Fibroblast of lung (primary cell): ENCODE measurements at places on chromosomes 1 and 21. TPM values are rescaled to one million over a fixed set of nuclear protein-coding genes. Genes with fewer than 3 reads are reported as not detected.
A peak's percentile ranks its signal among the peaks of the same experiment; 100 is the strongest.

DNA sequence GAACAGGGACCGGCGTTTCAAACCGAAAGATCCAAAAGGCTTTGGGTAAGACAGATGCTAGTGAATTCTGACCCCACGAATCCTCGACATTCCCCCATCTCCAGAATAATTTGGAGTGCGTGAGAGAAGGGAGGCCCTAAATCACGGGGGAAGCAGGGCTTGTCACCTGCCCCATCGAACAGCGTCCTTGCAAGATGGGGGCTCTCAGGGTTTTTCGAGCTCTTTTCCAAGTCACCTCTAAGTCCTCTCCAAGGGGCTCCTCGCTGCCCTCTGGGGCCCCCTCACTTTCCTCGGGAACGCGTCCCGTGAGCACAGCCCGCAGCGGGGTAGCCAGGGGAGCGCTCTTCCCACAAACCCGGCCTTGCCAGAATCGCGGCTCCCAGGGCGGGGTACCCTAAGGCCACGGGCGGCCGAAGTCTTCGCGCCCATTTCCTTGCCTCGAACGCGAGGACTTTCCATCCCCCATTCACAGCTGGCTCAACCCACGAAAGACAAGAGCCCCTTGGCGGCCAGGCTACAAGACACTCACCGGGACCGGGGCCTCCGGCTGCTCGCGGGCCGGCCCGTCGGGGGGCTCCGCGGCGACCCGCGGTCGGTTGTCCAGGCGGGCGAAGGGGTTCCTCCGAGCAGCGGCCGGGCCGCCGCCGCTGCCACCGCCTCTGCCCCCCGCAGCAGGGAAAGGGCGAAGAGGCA is 546 bp downstream of the DONSON start:
- DNase-seq = peak; percentile 26

DNA sequence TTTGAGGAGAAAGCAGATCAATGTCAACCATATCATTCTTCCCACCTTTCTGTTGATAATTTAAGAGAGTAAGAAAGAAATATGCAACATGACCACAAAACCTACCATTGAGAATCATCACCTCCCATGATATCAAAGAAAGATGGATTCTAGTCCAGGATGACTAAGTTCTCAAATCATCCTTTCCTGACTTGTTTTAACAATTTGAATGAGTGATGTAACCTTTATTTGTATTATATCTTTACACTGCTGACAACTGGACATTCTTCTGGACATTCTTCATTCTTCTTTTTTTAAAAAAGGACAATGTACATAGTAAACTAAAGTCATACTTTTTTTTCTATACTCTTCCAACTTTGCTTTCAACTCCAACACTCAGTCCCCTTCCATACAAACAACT is 9.5 kb downstream of the PSMB4 start:
- no peak for DNase-seq

DNA sequence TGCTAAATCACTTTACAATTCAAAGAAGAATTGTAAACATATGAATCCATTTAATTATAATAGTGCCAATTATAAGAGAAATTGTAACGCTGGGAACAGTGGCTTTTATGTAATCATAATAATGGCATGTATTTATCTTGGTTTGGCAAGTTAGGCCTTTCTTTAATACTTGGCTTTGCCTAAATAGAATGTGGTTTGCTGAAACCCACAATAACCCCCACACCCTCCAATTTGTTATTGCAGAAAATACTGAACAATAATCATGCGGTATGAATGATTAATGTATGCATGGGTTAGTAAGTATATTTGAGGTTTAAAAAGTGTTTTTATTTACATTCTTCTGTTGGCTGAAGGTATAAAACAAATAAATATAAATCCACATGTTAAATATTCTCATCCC is 138.2 kb downstream of the NFIA start:
- peak; percentile 58 for DNase-seq

Gene DNAH14
- 16.7 and 19.7 TPM in 2 replicates for total RNA-seq

Gene RGS13
- total RNA-seq = not detected in 2 replicates
